CD4-positive, alpha-beta T cell treated with Interleukin-15 for 4 hours (primary cell): ENCODE measurements at places on chromosomes 13 and 19.

DNA sequence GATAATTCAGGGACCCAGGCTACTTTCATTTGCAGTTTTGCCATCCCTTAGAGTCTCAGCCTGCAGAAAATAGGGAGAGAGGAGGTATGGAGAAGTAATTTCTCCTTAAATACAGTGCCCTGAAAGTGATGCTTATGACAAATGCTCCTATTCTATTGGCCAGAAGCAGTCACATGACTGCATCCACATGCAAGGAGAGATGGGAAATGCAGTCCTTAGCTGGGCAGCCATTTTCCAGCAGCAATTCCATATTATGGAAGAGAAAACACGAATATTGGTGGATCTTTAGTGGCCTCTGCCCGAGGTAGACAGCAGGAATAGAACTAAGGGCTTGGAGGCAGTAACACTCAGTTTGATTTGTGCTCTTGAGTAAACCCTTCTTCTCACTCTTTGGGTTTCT lies 39.4 kb downstream of the VAV1 start:
- DNase-seq: peak; percentile 33

DNA sequence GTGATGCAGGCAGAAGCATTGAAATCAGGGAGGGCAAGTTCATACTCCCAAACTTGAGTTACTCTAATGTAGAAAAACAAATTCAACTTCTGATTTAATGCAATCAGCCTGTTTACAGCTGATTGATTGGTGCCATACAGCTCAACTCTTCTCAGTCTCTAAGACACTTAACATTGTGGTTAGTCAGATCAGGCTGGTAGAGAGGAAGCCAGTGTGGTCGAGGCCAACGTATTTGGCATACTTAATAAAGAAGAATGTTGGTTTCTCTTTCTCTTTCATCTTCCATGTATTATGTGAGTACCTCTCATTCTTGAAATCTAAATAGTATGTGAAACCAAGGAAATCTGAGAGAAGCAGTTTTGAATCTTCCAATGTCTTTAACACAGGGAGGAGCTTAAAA lies 255.0 kb upstream of the SLITRK1 start:
- peak; percentile 74 for DNase-seq

DNA sequence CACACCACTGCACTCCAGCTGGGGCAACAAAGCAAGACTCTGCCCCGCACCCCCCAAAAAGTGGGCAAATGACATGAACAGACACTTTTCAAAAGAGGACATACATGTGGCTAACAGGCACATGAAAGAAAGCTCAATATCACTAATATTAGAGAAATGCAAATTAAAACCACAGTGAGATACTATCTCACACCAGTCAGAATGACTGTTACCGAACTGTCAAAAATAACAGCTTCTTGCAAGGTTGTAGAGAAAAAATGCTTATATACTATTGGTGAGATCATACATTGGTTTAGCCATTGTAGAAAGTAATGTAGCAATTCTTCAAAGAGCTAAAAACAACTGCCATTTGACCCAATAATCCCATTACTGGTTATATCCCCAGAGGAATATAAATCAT lies 99.5 kb upstream of the SPATA13 start:
- no peak for DNase-seq

- DNase-seq: no peak
Observed at GRCh38 chr19:57829316-57829715, 783 bp upstream of the ZNF587B start.

- no peak for DNase-seq
Observed at GRCh38 chr19:10439588-10439987, 19.2 kb downstream of the PDE4A start.

GRCh38 chr13:73722120-73722519 lies 412.1 kb downstream of the KLF12 start:
- DNase-seq: peak; percentile 70
